ENCODE measurements at places on chromosomes 4 and X. TPM values are rescaled to one million over a fixed set of nuclear protein-coding genes. Genes with fewer than 3 reads are reported as not detected.

DNA sequence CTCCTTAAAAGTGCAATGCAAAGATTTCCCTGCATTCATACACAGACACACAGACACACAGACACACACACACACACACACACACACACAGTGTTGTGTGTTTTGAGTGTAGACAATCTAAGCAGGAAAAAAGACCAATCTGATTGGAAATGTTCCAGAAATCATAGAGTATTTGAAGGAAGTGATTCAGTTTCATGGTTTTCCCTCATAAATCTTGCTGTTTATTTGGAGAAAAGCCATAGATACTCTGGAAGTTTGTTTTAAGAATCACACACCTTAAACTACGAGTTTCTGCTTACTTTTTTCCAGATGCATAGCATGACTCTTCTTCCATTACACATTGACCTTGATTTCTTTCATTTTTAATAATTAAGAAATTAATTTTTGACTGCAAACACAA is 298.5 kb upstream of the BMP3 start:
- DNase-seq = no peak

The WDR17 gene
- 9.9 TPM for total RNA-seq

The SEPSECS gene
- total RNA-seq = 6.9 TPM

DNA sequence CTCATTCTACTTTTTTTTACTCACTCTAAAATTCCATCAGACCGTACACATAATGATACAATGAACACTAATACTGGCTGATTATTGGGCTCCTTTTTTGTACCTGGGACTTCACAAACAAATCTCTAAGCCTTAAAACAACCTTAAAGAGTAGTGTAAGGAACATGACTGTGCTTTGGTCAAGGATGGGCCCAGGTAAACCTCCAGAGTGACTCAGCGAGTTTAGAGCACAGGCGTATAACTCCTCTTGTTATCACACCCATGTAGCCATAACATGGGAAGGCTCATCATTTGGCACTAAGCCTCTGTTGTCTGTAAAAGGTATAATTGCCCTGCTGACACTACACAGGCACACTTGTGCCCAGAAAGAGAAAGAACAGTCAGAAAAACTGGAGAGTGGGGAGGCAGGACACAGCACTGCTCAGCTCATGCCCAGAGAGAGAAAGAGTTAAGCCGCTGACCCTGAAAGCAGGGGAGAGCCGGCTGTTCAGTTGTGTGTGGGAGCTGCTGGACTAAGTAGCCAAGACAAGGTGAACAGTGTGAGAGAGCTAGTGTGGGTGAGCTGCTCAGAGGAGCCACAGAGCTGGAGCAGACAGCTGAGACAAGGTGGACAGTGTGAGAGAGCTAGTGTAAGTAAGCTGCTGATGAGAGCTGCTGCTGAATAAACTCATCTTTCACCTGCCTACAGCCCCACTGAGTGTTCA is 319.6 kb upstream of the BMP3 start:
- DNase-seq = no peak

DNA sequence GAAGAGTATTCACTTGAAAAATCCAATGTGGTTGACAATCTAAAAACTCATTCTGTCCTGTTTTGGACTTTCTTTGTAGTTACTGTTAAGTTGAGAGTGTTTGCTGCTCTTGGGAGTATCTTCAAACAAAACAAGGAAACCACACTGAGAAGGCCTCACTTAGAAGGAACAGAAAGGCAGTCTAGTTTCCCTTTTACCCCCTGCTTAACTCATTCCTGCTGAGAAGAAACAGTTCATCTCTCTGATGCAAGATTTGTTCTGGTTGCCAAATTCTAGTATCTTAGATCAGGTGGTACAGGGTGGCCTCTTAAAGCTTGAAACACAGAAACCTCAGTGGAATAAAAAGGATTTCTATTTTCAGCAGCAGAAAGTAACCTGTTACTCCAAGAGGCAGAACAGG is 41.4 kb downstream of the GUCY2F start:
- DNase-seq = no peak

- peak; percentile 43 for DNase-seq
Measured at GRCh38 chr4:1192091-1192492, 19.7 kb upstream of the SPON2 start.

The C4orf46 gene
- total RNA-seq = 11.9 TPM

- no peak for DNase-seq
Measured at GRCh38 chr4:147361726-147362125, 119.2 kb upstream of the EDNRA start.

DNA sequence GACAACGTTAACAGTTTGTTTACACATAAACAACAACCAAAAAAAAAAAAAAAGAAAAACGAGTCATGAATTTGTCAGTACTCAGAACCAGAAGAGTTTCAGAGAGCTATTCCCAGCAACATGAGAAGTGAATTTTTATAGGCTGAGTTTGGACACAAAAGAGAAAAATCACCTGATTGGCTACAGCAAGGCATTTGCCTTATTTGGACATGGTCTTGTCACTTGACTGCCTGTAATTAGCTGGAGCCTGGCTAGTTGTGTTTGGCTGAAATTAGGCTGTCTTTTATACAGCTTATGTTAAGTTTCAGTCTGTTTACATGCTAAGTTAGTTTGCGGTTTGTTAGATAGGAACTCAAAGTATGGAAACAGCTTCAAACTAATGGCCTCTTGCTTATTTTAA is 880 bp upstream of the TEX13A start:
- DNase-seq = no peak

DNA sequence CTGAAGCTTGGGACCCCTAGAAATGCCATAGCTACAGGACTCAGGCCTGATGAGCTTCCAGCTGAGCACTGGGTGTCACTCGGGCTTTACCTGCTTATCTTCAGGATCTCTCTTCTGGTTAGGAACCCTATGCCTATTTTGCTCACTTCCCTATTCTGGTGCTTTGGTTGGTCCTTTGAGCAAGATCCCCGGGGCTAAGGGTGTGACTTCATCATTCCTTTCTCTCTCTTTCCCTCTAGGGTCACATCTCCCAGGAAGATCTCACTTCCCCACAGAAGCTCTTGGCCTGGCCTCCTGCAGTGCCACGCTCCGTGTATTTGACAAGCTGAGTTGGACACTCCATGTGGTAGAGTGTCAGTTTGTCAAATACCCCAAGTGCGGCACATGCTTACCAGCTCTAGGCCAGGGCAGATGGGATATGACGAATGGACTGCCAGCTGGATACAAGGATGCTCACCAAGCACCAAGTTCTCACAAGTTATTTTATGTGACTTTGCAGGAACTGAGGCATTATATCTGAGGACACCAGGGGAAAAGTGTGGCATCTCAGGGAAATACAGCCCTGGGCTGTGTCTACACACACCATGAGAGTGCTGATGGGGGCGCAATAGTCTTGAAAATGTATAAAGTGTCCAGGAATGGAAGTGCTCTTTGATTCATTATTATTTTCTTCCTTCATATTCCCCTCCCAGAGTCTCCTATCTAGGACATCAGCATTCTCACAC is 21.1 kb downstream of the VSIG4 start:
- DNase-seq = peak; percentile 0

The UGT2B15 gene
- total RNA-seq = not detected

The F8A2 gene
- not detected for total RNA-seq

GRCh38 chr4:54745031-54745770 is 87.4 kb downstream of the KIT start:
- DNase-seq = no peak

The TKTL1 gene
- total RNA-seq = not detected

DNA sequence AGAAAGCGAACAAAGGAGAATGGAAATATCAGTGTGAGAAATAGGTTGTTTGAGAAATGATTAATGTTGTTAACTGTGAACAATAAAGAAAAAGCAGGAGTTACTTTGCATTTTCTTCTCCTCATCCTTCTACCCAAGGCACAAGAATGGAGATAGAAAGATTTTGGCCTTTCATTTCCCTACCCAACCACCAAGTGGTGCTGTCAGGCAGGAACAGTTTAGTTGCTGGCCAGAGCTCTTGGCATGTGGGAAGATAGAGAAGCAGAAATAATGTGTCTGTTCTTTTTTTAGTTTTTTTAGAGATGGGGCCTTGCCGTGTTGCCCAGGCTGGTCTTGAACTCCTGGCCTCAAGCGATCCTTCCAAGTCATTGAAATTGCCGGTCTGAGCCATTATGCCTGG is 12.8 kb downstream of the HOPX start:
- DNase-seq = peak; percentile 42

GRCh38 chr4:98383431-98384106 is 122.4 kb downstream of the RAP1GDS1 start:
- no peak for DNase-seq

The AMTN gene
- total RNA-seq = not detected

The TASL gene
- total RNA-seq = not detected

- DNase-seq = no peak
Measured at GRCh38 chr4:36041340-36041739, 203.0 kb downstream of the ARAP2 start.

The TRIM2 gene
- 131 TPM for total RNA-seq

The TAF9B gene
- total RNA-seq = 15.9 TPM

- DNase-seq = no peak
Measured at GRCh38 chrX:5082705-5083104, 1146.0 kb downstream of the NLGN4X start.

DNA sequence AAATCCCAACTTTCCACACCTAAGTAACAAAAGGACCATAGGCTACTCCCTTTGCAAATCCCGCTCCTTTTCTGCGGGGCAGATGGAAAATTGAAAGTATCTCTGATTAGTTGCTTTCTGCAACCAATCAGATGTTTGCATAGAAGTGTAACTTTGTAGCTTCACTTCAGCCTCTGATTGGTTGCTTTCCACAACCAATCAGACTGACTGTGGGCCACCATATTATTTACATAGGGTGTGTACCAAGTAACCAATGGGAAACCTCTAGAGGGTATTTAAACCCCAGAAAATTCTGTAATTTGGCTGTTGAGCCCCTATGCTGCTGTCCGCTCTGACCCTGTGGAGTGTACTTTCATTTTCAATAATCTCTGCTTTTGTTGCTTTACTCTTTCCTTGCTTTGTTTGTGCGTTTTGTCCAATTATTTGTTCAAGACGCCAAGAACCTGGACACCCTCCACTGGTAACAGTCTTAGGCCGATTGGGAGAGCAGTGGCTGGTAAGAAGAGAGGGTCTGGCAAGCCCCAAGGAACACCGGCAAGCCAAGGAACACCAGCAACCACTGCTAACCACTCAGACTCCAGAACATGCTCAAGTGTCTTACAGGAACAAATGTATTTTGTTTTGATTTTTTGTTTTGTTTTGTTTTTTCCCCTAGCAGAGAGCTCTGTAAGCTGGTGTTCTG is 125.5 kb upstream of the MAP3K15 start:
- no peak for DNase-seq

GRCh38 chrX:86349115-86349514 is 200.9 kb downstream of the DACH2 start:
- DNase-seq = no peak

DNA sequence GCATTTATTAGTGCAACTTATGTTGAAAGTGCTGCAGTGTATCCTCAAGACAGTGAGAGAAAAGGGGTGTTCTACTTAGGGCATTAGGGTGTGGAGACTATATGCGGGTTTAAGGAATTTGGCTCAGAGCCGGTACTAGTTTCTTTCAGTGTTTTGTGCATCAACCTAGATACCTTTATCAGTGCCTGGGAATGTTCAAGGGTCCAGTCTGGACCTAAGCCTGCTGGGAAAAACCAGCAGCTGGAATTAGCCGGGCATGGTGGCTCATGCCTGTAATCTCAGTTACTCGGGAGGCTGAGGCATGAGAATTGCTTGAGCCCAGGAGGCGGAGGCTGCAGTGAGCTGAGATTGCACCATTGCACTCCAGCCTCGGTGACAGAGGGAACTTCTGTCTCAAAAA is 7.4 kb downstream of the PHEX start:
- no peak for DNase-seq

The PLAC1 gene
- 1.7 TPM for total RNA-seq

The SMR3B gene
- not detected for total RNA-seq

The PGRMC1 gene
- 109 TPM for total RNA-seq

The MAGEA2 gene
- total RNA-seq = 67.5 TPM

The ENAM gene
- not detected for total RNA-seq

DNA sequence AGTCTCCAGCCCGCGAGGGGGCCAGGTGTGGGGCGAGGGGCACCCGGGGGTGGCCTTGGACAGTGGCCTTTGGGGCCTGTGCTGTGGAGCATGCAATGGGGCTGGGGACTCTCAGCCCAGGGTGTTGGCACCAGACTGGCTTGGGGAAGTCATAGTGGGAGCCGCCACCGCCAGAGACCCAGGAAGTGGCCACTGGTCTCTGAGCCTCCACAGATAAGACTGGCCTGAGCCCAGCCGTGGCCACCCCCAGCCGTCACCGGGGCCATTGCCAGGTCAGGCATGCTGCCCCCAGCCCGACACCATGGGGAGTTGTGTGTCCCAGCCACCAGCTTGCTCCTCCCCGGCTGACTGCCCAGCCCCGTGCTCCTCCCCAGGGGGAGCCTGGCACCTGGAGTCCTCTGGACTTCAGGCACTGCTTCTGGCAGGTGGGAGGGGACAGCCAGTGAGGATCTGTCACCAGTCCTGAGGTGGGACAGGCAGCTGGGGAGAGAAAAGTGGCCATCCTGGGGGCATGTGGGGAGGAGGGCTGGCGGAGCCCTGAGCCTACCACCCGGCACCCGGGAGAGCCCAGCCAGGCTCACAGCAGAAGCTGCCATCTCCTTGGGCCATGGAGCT is 32.5 kb downstream of the TACC3 start:
- DNase-seq = no peak

DNA sequence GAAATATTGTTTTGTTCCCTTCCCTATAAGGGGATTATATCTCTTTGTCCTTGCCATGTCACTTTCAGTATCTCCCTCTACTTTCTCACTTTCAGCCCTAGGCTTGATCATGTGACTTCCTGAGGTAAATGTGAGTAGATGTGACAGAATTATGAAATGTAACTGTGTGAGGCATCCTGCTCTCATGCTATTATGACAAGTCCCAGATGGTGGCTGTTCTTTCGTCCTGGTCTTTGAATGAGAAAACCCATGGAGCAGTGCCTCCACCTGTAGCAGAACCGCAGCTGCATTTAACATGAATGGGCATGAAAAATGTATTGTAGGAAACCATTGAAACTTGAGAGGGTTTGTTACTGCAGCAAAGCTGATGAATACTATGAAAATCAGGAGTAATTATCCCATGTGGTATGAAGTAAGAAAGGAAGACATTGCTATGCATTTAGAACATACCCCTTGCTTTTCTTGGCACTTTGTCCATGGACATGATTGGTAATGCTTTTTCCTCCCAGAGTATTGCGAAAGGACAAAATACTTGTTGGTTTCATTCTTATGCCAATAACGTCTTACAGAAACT is 202.2 kb upstream of the GPRIN3 start:
- no peak for DNase-seq

The GPRIN3 gene
- total RNA-seq = 3.8 TPM

DNA sequence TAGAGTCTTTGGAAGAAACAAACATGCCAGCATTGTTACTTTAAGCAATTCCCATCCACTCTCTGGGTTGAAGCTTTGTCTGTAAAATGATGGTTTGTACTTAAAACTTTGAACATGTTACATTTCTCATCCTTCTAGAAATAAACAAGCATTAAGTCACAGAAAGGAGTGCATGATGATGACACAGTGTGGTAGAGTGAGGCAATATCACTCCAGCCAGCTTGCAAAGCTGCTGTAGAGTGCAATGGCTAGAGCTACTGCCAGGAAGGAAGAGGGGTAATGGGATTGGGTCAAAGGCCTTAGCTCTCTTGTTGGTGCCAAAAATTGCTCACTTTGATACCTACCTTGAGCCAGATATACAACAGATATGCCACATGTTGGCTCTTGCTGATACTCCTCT is 12.3 kb upstream of the ENOX2 start:
- no peak for DNase-seq

Measured in SK-MEL-5 (cell line).